ENCODE measurements at places on chromosomes 13 and 19. TPM values are rescaled to one million over a fixed set of nuclear protein-coding genes. Genes with fewer than 3 reads are reported as not detected.

Gene CACNA1A
- total RNA-seq: 29.6 TPM

Gene ZNF610
- total RNA-seq: 2.9 TPM

Gene RXFP2
- not detected for total RNA-seq

Gene ZNF667
- 7.6 TPM for total RNA-seq

Gene LSM7
- total RNA-seq: 158 TPM

Gene MCEMP1
- total RNA-seq: not detected

Gene GRIN2D
- 0.33 TPM for total RNA-seq

Gene ZNF709
- total RNA-seq: 4.1 TPM

Gene SIGLEC6
- total RNA-seq: not detected

Gene PTGIR
- 6.8 TPM for total RNA-seq

Gene KLK14
- 0.17 TPM for total RNA-seq

Gene C19orf33
- not detected for total RNA-seq

Gene STOML3
- total RNA-seq: not detected

Gene HSD17B14
- total RNA-seq: 6.0 TPM

Gene FAM124A
- total RNA-seq: 0.29 TPM

Gene SF3A2
- total RNA-seq: 32.3 TPM
